Stimulated activated naive CD4-positive, alpha-beta T cell (primary cell): ENCODE measurements at places on chromosomes 6 and 20.
A peak's percentile ranks its signal among the peaks of the same experiment; 100 is the strongest.

DNA sequence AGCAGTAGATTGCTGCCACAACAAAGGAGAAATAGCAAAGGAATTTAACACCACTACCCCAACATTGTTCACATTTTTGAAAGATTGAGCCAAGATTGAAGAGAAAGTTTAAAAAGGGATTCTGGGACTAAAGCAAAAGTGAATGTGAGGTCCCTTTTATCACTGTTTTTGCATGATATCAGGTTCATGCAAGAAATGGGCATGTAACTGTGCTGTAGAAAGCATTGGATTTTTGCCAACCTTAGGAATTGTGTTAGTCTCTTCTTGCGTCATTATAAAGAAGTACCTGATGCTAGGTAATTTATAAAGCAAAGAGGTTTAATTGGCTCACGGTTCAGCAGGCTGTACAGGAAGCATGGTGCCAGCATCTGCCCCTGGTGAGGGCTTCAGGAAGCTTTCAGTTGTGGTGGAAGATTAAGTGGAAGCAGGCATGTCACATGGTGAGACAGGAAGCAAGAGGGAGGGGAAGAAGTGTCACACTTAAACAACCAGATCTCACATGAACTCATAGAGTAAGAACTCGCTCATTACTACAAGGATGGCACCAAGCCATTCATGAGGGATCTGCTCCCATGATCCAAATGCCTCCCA lies 4.6 kb upstream of the GJB7 start:
- DNase-seq = no peak

DNA sequence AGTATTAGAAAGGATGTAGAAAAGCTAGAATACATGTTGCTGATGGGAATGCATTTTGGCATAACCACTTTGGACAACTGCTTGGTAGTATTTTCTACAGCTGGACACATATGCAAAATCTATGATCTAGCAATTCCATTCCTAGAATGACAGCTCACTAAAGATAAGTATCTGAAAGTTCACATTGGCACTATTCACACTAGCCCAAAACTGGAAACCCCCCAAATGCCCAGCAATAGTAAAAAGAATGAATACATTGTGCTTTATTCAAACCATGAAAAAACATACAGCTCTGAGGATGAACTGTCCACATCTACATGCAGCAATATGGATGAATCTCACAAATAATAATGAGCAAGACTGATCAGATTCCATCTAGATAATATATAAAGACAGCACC lies 79.0 kb downstream of the PPP1R3G start:
- no peak for DNase-seq

GRCh38 chr6:139367810-139368351 lies 6.6 kb downstream of the CITED2 start:
- DNase-seq = peak; percentile 7

GRCh38 chr6:122709922-122710512 lies 69.5 kb upstream of the FABP7 start:
- DNase-seq = no peak

DNA sequence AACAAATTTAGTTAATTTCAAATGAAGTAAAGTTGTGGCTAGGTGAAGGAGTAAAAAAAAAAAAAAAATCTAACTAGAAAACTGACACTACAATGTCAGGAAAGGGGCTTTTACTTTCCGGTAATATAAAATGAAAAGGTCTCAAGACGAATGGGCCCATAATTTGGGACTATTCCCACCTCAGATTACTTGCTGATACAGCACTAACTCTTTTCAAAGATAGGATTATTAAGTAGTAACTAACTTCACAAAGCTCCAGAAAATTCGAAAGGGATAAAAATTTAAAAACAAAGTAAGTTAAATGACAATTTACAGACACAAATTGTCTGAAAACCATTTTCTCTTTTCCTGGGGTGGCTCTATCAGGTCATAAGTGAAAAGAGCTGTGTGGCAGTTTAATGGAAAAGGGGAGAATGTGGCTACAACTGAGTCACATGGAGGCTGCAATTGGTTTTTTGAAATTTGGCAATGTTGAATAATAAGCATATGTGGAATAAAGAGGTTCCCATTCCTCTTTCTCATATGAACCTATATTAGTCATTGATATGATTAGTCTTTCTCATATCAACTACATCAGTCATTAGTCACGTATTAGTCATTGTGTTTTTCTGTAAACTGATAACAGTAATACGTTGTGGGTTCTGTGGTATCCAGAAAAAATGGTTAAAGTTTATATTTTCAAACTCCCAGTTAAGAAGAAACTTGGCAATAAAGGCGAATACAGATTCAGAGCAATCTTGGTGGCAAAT lies 78.0 kb downstream of the RWDD2A start:
- no peak for DNase-seq
